ENCODE measurements at places on chromosomes 5 and 9.

- no peak for DNase-seq
These were observed 2.1 kb upstream of the MARCHF6 start for GRCh38 chr5:10351199-10351905.

DNA sequence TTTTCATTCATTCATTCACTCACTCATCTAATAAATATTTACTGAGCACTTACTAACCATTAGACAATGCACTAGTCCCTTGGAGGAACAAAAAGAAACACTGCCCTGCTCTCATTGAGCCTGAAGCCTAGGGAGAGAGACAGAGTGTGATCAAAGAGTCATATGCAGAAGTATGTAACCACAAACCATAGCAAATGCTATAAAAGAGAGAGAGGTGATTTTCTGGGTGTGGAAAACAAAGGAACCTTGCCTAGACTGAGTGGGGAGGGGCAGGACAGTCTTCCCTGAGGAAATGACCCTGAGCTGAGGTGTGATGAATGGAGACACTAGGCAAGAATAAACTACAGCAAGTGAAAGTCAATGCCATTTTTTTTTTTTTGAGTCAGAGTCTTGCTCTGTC, 10.8 kb upstream of the ADRA1B start:
- DNase-seq = no peak

- DNase-seq = peak; percentile 29
These were observed 893 bp upstream of the SH2D3C start for GRCh38 chr9:127779136-127779981.

DNA sequence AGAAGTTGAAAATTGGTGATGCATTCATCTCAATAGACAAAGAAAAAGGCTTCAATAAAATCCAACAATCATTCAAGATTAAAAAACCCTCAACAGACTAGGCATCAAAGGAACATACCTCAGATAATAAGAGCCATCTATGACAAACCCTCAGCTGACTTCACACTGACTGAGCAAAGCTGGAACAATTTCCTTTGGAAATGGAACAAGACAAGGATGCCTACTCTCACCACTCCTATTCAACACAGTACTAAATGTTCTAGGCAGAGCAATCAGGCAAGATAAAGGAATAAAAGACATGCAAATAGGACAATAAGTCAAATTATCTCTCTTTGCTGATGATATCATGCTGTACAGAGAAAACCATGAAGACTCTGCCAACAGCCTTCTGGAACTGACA, 1188.1 kb downstream of the DTWD2 start:
- no peak for DNase-seq

DNA sequence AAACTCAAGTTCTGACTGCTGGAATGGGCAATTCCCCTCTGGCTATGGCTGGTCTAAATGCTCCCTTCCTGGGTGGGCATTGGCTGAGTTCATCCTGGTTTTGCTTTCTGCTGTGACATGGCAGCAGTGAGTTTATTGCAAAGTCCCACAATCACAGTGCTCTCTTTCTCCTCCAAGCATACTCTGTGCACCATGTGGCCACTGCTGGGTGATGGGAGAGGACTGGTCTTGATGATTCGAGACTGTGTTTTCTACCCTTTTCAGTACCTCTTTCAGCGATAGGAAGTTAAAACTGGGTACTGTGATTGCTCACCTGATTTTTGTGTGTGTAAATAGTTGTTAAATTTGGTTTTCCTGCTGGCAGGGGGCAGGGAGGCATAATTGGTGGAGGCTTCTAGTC, 49.7 kb downstream of the FER start:
- DNase-seq = no peak

DNA sequence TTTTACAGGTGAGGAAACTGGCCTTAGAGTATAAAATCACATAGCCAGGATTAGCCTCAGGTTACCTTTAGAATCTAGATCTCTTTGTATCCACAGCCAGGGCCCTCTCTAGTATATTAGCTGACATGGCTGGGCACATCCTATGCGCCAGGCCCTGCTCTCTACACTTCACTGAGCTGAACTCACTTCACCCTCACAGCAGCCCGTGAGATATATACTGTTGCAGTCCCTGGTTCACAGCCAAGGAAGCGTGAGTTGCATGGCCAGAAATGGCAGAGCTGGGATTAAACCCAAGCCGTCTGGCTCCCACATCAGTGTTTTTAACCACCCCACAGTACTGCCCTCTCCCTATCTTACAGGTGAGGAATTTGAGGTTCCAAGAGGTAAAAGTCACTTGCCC, 58.4 kb downstream of the DAB2IP start:
- DNase-seq = no peak

DNA sequence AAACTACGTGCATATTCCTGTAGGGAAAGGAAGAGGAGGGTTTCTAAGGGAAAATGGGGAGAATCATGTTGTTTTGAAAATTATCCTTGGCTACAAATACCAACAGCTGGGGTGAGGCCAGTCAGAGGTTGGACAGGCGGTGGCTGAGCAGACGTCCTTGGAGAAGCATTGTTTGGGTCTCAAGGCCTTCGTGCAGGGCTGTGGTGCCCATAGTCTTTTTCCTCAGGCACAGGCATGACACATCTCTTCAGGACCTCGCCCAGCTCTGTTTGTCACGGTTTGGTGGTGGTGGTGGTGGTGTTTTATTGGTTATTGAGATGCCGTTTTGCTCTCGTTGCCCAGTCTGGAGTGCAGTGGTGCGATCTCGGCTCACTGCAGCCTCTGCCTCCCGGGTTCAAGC, 27.8 kb upstream of the EGFL7 start:
- no peak for DNase-seq

GRCh38 chr9:93071464-93071863, 13.0 kb downstream of the SUSD3 start:
- DNase-seq = no peak

DNA sequence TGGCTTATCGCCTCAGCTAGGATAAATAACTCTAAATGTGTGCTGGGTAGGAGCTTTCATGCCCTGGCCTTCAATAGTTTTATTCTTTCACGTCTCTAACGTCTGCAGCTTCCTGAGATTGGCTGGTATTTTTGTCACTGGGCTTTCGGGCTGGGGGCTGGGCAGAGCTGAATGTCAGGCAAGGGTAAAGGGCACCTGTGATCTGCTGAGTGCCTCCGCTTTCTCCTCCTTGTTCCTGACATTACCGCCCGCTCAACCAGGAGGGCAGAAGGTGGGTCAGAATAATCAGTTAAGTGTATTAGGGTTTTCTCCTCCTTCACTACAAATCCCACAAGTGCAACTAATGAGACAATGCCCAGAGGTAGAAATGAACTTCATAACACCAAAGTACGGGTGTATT, 216.6 kb downstream of the TSSK1B start:
- no peak for DNase-seq

GRCh38 chr5:71744009-71744790, 25.1 kb downstream of the CARTPT start:
- no peak for DNase-seq

GRCh38 chr9:24901319-24901718, 355.6 kb upstream of the IZUMO3 start:
- DNase-seq = no peak

- DNase-seq = no peak
These were observed 58.1 kb upstream of the TMEM215 start for GRCh38 chr9:32725066-32725860.

- no peak for DNase-seq
These were observed 255.4 kb downstream of the GOLPH3 start for GRCh38 chr5:31918739-31919138.

DNA sequence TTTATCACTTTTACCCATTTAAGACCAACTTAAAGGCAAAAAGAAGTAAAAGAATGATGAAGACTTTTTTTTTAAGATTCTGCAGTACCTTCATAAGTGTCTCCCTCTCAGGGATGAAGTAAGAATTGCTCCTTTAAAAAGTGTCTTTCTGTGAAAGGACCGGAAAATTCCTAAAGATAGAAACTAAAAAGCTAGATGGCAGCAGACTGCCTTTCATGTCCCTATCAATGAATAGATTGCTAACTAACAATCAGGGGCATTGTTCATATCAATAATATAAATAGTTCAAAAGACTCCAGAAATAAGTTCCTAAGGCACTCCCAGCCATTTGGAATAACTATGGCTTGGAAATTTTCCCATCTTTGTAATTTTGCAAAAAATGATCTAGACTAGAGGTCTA, 558.0 kb downstream of the PDE4D start:
- DNase-seq = no peak

GRCh38 chr5:82817897-82818676, 259.1 kb downstream of the TMEM167A start:
- DNase-seq = no peak

DNA sequence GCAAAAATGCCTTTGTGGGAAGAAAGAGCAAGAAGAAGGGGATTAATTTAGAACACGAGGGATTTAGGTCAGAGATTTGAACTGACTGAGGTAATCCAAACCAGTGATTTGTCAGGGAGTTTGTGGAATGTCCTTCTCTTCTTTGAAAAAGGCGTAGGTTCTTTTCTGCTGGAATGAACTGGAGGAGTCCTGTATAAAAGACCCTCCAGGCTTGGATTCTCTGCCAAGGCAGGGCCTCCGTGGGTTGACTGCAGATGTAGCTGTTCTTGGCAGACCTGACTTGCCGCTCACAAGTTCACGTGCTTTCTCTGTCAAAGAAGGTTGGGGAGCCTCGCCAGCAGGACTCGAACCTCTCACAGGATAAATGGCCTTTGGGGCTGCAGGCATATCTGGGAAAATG, 62.8 kb upstream of the STC2 start:
- no peak for DNase-seq

DNA sequence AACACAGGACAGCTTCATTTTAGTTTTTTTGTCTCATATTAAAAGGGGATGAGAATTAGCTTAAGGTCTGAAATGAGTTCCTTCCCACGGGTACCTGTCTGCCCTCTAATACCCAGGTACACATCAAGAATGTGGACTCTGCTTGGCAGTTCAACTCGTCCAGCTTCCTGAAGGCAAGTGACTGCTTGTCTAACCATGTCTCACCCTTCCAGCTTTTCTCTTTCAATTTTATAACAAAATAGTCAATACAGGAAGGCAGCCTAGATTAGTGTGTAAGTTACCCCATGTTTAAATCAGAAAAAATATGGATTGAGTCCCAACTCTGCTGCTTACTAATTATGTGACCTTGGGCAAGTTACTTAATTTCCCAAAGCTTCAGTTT, 50.5 kb upstream of the C5orf46 start:
- no peak for DNase-seq

DNA sequence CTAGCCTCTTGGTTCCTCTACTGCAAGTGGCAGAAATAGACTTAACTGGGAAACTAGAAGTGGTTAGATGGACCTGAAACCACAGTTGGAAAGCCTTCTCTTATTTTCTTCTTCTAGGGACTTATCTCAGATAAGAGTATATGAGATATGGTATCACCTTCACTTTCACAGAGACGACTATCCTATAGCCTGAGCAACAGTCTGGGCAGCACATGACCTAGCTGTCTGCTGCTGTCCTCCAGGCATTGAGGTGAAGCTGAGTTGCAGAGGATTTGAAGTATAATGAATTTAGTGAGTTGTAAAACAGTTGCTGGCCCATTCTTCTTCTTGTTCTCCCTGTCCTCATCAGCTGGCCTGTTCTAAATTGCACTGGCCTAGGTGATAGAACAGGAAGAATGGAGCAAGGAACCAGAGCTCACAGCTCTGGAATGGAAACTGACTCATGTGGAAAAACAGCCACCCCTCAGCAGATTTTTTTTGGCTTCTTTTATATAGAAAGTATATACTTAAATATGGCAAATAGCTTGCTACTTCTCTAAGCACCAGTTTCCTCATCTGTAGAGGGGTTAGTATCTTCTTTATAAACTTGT, 27.8 kb downstream of the RECK start:
- no peak for DNase-seq

DNA sequence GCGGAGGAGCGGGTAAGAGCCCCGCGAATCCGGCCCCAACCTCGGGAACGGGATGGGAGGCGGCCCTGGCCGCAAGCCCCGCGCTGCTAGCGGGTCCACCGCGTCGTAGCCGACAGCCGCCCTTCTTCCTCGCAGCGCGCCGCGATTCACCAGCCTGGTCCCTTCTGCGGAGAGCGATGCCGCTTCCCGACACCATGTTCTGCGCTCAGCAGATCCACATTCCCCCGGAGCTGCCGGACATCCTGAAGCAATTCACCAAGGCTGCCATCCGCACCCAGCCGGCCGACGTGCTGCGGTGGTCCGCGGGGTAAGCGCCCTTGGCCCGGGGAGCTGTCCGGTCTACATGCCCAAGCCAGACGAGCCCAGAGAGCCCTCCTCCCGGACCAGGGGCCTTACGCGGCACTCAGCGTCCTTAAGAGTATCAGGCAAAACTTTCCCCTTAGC, 335 bp downstream of the ROPN1L start:
- DNase-seq = no peak
